Breast epithelium (tissue), 4 donors: ENCODE measurements at places on chromosomes 1 and 21. TPM values are rescaled to one million over a fixed set of nuclear protein-coding genes. Genes with fewer than 3 reads are reported as not detected.

Gene PSEN2
- total RNA-seq: 27.9 TPM

Gene STUM
- total RNA-seq: 2.2 TPM

Gene PLA2G2D
- total RNA-seq: not detected

Gene PAX7
- total RNA-seq: not detected

Gene PDE4DIP
- 64.0 TPM for total RNA-seq

Gene KRTAP21-2
- total RNA-seq: not detected

Gene FOXO6
- total RNA-seq: 0.98 TPM

Gene CELF3
- not detected for total RNA-seq

Gene MIXL1
- not detected for total RNA-seq

Gene CFAP74
- total RNA-seq: 0.98 TPM

GRCh38 chr1:202812176-202813026 is 1.6 kb downstream of the PCAT6 start:
- no peaks in the 10 kb centered on the region for H3K27me3 ChIP-seq
- H3K4me1 ChIP-seq: no peaks in the 10 kb centered on the region
- H3K4me3 ChIP-seq: peak overlapping the region; percentile 5
- H3K36me3 ChIP-seq: no peaks in the 10 kb centered on the region
- DNase-seq: peak; percentile 62

DNA sequence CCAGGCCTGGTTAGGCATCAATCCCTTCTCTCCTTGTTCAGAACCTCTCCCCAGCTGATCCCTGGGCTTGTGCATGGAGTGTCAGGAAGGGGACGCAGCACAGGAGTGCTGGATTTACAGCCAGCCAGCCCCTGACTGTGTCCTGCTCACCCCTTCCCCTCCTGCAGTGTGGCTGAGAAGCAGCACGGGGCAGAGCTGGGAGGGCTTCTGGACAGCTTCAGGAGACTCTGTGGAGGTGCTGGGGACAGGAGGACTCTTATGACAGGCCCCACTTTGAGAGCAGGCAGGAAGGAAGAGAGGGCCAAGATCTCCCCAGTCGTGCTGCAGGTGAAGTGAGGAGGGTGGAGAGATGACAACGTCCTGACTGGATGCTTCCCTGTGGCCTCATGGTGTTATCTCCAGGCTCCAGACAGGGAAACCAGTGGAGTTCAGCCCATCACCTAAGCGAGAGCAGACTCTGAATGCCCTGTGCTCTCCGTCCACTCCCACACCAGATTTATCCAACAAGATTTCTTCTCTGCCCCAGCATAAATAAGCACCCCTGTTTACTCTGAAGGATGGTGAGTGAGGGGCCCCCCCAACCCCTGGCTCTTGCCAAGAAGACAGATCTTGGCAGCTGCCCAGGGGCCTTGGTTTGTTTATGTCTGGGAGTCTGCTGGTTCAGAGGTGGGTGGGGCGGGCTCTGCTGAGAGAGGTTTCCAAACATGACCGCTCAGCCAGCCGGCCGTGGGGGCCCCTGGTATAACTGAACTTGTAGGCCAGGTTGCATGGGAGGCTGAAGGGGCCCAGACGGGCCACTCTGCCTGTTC is 21.3 kb downstream of the TMCC2 start:
- H3K36me3 ChIP-seq: no peaks in the 10 kb centered on the region
- no peak overlapping the region for H3K4me3 ChIP-seq
- DNase-seq: no peak
- peaks cover 13% of the 10 kb centered on the region for H3K4me1 ChIP-seq
- H3K27me3 ChIP-seq: no peaks in the 10 kb centered on the region

DNA sequence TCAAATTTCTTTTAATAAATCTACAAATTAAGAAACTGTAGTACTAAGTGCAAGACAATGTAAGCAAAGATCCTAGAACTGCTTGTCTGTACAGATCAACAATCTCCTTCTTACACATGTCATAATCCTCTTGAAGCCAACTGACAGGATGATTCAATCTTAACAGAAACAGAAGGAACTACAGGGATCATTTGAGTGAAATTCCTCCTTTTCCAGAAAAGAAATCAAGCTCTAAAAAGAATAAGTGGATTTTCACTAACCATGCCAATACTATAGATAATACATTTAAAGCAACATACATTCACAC is 53.2 kb downstream of the RAB3GAP2 start:
- H3K4me1 ChIP-seq: no peaks in the 10 kb centered on the region
- H3K4me3 ChIP-seq: no peak overlapping the region
- H3K36me3 ChIP-seq: no peaks in the 10 kb centered on the region

GRCh38 chr1:78884685-78885452 is 121.7 kb downstream of the ADGRL4 start:
- no peaks in the 10 kb centered on the region for H3K27me3 ChIP-seq
- no peaks in the 10 kb centered on the region for H3K4me1 ChIP-seq
- H3K36me3 ChIP-seq: no peaks in the 10 kb centered on the region
- DNase-seq: no peak
- no peak overlapping the region for H3K4me3 ChIP-seq

DNA sequence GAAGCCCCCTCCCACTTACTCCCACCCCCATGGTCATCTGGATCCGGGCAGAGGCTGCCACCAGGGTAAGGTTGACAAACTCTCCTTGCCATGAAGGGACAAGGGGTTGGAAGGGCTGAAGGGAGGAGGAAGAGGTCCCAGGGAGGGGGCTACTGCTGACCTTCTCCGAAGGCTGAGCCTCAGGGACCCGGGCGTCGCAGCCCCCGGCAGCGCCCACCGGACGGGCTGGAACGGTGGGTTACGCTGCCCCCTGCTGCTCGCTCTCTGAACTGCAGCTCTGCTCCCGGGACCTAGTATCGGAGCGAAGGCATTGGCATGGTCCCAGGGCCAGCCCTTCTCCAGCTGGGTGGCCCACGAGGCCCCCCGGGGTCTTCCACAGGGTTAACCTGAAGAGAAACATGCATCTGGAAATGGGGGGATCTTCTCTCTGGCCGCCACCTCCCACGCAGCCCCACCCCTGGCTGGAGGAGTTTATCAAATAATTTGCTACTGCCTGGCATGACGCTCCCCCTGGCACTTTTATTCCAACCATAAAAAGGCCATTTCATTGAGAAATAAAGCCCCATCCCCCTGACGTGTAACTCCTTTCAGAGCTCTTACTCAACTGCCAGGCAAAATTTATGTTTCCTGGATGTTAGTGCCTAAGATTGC is 70.4 kb upstream of the TARDBP start:
- no peaks in the 10 kb centered on the region for H3K27me3 ChIP-seq
- no peak for DNase-seq
- H3K27ac ChIP-seq: no peak overlapping the region

- DNase-seq: no peak
- H3K27me3 ChIP-seq: no peaks in the 10 kb centered on the region
- H3K27ac ChIP-seq: peak overlapping the region; percentile 27
- H3K4me1 ChIP-seq: no peaks in the 10 kb centered on the region
- no peaks in the 10 kb centered on the region for H3K36me3 ChIP-seq
Measured at GRCh38 chr1:40876436-40876761, 14.2 kb upstream of the CITED4 start.

DNA sequence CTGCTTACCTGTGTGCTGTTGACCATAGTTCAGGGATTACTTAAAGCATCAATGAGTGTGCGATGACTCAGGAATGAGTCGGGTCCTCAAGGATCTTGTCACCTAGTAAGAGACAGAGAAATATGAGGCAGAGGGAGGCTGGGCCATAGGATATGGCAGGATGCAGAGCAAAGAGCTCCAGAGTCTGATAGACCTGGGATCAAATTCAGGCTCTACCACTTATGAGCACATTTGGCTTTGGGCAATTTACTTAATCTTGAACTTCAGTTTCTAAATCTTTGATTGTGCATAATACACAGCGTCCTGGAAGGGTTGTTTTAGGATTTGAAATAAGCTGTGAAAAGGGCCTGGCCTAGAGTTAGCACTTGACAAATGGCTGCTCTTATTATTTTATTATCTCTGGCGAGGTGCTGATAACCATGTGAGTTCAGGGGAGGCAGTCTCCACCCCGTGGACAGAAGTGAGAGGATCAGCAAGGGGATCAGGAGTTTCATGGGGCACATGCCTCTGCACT is 94.5 kb downstream of the ROR1 start:
- no peaks in the 10 kb centered on the region for H3K27me3 ChIP-seq
- no peaks in the 10 kb centered on the region for H3K36me3 ChIP-seq
- no peak for DNase-seq
- H3K27ac ChIP-seq: no peak overlapping the region

DNA sequence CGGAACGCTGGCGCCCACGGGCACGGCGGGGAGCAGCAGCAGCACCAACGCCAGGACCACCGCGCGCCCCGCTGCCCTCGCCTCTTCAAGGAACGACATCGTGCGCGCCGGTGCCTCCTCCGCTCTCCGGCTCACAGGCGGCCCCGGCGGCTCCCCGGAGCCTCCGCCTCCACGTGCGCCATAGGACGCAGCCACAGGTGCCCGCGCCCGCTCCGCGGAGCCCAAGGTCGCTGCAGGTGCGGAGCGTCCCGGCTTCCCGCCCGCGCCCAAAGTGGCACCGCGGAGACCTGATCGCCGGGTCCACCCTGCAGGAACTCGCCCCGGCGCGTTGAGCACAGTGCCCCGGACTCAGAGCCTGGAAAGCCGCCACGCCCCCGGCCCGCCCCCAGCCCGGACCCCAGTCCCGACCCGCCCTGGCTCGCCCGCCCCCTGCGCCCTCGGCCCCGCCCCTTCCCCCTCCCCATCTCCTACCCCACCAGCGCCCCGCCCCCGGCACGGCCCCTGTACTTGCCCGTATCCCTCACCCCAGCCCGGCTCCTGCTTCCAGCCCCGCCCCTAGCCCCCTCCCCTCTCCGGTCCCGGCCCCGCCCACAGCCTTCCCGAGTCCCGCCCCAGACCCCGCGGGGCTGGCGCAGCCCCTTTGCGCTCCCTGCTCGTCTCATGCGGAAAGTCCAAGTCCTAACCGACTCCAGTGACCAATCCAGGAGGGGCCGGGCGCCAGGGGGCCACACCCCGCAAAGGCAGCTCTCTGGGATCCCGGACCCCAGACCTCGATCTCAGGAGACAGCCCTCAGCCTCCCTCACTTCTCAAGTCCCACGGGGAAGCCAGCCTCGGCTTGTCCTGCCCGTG is at the start of gene MEGF6:
TSS of gene MEGF6 (minus strand) at position 339 of the 850 bp plus-strand sequence. CDS start at position 99, 240 bp downstream.
- peaks cover 8% of the 10 kb centered on the region for H3K4me1 ChIP-seq
- peak within 1 kb of the TSS; percentile 24 for H3K4me3 ChIP-seq
- H3K27me3 ChIP-seq: peaks cover 34% of the 10 kb centered on the region
- DNase-seq: peak; percentile 70
- H3K27ac ChIP-seq: no peak within 1 kb of the TSS

GRCh38 chr1:221344693-221345092 is 397.2 kb downstream of the DUSP10 start:
- H3K36me3 ChIP-seq: no peaks in the 10 kb centered on the region
- H3K27me3 ChIP-seq: no peaks in the 10 kb centered on the region
- no peak overlapping the region for H3K27ac ChIP-seq
- no peak overlapping the region for H3K4me3 ChIP-seq

DNA sequence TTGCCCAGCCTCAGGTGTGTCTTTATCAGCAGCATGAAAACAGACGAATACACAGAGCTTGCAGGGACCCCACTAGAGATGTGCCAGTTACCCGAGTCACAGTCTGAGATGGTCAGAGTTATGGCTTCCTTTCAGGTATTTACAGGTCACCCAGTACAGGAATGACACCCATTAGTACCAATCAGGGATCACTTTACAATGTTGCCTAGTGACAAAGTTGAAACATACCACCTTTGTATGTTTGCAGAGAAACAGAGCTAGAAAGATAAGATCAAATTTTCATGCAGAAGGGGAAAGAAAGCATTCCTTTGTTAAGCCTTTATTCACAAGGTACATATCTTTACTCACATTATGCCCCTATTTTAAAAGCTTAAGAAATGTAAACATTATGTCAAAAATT is 137.6 kb downstream of the RGS7 start:
- H3K27ac ChIP-seq: no peak overlapping the region
- H3K36me3 ChIP-seq: no peaks in the 10 kb centered on the region
- no peak overlapping the region for H3K4me3 ChIP-seq
- H3K27me3 ChIP-seq: no peaks in the 10 kb centered on the region

DNA sequence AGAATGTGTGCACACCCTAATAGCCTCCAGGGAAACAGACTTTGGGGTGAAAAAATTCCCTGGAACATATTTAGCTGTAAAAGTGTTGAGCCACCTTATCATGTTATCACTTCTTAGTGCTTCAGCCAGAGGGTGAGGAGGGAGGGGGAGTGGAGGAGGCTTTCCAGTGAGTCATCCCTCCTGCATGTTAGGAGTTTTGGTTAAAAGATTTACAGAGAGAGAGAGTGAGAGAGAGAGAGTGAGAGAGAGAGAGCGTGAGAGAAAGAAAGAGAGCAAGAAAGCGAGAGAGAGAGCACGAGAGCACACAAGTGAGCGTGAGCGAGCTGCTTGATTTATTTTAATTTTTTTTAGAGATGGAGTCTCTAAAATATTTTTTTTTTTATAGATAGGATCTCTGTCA is 13.5 kb upstream of the CACNA1E start:
- DNase-seq: no peak
- H3K4me1 ChIP-seq: no peaks in the 10 kb centered on the region
- H3K27ac ChIP-seq: no peak overlapping the region
- H3K4me3 ChIP-seq: no peak overlapping the region

- H3K36me3 ChIP-seq: no peaks in the 10 kb centered on the region
- no peak overlapping the region for H3K27ac ChIP-seq
- H3K4me1 ChIP-seq: no peaks in the 10 kb centered on the region
- DNase-seq: no peak
- H3K27me3 ChIP-seq: no peaks in the 10 kb centered on the region
- H3K4me3 ChIP-seq: no peak overlapping the region
Measured at GRCh38 chr1:110635434-110635833, 29.3 kb upstream of the KCNA2 start.
